ENCODE measurements at places on chromosomes 16 and 17.

DNA sequence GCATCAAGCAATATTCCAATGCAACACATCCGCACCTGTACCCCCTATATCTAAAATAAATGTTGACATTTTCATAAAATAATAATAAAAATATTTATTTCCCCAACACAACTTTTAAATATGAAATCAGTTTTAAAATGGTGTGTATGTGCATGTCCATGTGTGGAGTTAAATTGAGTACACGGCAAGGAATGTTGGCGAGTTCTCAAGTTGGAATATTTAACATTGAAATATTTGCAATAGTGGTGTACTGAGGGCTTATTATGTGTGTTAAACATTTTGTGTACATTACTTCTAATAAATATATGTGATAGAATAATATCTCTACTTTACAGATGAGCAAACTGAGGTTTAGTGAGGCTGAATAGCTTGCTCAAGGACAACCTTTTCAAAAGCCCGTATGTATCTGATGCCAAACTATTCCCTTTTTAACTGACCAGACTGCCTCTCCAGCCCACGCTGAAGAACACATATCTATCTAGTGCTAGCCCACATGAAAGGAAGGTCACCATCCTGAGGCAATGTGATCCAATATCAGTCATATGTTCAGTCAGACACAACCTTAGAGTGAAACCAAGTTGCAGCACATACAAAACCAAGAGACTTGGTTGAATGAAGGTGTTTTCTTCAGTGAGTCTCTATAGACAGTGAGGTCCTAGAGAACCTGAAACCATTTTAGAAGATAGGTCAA, 192.2 kb upstream of the CDH11 start:
- DNase-seq, result peak; percentile 75

GRCh38 chr16:84780544-84781376, 39.0 kb upstream of the CRISPLD2 start:
- DNase-seq, result no peak

GRCh38 chr16:84950906-84951305, 60.4 kb downstream of the ZDHHC7 start:
- DNase-seq, result no peak

DNA sequence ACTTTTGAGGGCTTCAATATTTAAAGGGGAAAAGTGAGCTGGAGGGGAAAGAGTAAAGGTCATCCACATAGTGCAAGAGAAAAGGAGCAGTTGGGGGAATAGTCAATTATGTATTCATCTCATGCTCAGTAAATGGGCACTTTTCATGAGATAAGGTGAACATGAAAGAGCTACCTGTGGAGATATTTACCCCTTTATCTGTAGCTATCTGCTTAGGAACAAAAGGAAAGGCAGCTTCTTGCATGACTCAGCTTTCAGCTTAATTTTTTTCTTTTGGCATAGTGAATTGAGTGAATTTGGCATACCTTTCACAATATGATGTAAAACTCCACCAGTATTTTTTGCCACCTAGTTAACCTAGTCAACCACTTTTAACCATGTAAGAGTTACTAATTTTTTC, 26.4 kb downstream of the CPD start:
- DNase-seq, result no peak

- DNase-seq, result no peak
These were observed 82.2 kb downstream of the HELZ start for GRCh38 chr17:67162771-67163170.
